ENCODE measurements at places on chromosomes 4 and X.
A peak's percentile ranks its signal among the peaks of the same experiment; 100 is the strongest.

DNA sequence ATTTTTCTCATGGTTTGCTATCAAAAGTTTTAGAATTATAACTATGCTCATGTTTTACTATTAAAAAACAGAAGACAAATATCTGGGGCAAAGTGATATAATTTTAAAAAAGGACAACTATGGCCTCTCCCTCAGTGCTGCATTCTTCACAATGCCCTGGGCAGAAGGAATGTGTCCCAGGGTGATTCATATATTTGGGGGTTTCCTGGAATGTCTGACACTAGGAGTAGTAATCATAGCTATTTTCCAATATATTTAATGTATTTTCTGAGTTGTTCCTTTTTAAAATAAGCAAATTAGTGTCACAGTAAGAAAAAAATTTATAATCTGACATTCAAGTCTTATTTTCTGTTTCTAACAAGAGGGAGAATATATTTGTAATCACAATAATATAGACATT, 281.7 kb downstream of the UNC5C start:
- no peak for DNase-seq

GRCh38 chr4:128527946-128528576, 240.4 kb upstream of the PGRMC2 start:
- DNase-seq, result no peak

GRCh38 chr4:52959541-52959940, 97.4 kb downstream of the RASL11B start:
- no peak for DNase-seq

DNA sequence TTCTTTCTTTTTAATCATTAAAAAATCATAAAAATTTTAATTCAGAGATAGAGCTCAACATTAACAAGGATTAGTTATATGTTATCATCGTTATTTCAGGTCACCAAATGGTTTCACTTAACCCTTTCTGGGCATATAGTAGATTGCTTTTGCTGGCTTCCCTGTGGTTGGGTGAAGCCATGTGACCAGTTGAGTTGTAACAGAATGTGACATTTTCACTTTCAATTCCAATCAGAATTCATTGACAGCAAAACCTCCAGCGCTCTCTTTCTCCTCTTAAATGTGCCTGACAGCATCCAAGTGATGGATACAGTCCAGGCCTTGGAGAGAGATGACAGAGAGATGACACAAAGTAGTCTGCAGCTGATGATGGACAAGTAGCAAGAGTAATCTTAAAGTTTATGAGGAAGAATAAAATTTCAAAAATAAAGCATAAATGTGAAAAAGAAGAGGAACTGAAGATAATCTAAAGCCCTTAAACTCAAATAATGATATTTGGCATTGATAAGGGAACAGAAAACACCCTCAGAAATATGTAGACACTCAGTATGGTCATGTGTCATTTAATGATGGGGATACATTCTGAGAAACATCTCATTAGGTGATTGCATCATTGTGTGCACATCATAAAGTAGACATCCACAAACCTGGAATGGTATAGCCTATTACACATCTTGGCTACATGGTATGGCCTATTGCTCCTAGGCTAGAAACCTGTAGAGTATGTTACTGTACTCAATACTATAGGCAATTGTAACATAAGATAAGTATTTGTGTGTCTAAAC, 92.3 kb upstream of the QRFPR start:
- DNase-seq, result no peak

DNA sequence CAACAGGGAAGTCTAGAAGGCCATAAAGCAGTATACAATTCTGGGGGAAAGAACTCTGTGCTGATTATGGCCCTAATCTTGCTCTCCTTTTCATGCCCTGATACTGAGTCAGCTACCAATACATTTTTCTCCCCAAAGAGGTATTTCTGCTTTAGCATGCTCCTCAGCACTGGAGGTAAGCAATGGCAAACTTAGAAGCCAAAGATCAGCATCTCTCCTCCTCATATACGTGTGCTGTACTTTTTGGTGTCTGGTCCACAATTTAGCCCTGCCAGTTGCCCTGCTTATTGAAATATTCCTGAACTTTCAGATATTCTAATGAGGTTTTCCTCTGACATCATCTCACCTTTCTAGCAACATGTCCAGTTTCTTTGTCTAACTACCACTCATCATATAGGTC, 226.2 kb downstream of the FSTL5 start:
- no peak for DNase-seq

DNA sequence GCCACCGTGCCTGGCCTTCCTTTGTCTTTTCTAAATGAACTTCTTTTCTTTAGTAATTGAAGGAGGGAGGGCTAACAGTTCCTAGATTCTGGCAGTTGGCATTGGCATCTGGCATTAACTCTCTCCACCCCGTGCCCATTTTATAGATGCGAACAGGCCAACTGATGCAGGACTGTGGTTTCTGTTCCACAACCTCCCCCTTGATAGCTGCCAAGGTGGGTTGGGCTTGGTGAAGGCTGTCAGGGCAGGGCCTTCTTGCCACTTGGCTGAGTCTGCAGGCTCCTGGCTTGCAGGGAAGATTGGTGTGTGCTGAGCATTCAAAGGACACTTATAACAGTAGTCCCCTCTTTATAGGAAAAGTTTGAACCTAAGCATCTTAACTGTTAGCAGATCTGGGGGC, 4.3 kb downstream of the SOWAHD start:
- no peak for DNase-seq

DNA sequence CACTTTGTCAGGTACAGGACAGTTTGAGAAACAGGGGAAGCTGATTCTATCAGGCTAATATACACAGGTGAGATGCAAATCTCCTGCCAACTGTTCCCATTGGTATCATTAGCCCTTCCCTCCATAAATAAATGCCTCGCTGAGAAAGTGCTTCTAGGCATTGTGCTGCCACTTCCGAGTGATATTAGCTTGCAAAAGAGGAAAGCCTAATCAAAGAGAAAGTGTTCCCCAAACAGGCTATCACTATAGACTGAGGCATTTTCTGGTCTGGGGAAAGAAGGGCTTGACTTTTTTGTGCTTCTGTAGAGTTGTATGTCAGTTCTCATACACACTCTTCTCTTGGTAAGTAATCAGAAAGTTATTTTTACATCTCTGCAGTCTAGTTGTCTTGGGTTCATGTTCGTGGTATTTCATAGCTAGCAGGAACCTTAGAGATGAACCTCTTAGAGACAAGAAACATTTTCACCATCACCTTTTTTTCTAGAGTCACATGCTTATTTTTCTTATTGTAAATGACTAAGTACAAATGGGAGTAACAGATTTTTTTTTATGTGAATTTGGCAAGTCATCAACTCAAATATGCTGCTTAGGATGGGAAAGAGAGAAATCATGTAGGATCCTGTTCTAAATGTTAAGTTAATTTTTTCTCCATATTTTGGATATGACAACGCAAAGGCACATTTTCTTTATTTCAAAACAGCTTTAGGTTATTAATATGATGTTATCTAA, 1009.8 kb downstream of the ADGRL3 start:
- DNase-seq, result peak; percentile 50

- DNase-seq, result no peak
These were observed 65.9 kb downstream of the AMOT start for GRCh38 chrX:112774651-112775293.

GRCh38 chr4:140297221-140297570, 76.2 kb upstream of the SCOC start:
- DNase-seq, result no peak

Measured in NCI-H1105 treated with DMSO at 0.1 percent for 48 hours (cell line).